ENCODE measurements at places on chromosomes 3 and 15.

DNA sequence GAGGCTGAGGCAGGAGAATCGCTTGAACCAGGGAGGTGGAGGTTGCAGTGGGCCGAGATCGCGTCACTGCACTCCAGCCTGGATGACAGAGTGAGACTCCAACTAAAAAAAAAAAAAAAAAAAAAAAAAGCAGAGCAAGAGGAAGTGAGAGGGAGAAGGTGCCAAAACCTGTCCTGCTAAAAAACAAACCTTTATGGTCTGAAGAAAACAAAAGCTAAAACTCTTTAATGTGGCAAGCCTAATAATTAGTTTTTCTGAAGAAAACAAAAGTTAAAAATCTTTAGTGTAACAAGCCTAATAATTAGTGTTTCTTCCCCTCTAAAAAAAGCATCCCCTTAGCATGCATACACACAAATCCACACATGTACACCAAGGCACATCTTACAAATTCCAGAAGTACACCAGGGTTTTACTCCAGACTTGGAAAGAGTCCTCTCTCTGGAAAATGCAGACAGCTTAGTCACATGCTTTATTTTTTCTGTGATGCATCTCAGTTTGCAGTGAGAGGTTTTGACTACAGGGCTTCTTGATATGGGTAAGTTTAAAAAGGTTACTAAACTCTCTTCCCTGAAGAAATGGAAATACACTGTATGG lies 65.9 kb downstream of the HACD2 start:
- DNase-seq = no peak

- DNase-seq = no peak
Observed at GRCh38 chr15:67396114-67396513, 124.8 kb upstream of the C15orf61 start.

GRCh38 chr3:101954936-101955335 lies 105.6 kb downstream of the NFKBIZ start:
- DNase-seq = no peak

DNA sequence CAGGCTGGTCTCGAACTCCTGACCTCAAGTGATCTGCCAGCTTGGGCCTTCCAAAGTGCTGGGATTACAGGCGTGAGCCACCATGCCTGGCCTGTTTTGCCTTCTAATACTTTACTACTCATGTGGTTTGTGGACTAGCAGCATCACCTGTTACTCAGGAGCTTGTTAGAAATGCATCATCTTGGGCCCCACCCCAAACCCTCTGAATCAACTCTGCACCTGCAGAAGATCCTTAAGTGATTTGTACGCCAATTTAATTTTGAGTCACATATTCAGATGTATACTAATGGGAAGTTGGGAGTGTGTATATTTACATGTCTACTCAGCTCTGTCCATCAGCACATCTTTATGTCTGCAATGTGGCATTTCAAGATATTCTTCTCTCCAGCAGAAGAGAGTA lies 6.1 kb downstream of the TBC1D21 start:
- DNase-seq = no peak

DNA sequence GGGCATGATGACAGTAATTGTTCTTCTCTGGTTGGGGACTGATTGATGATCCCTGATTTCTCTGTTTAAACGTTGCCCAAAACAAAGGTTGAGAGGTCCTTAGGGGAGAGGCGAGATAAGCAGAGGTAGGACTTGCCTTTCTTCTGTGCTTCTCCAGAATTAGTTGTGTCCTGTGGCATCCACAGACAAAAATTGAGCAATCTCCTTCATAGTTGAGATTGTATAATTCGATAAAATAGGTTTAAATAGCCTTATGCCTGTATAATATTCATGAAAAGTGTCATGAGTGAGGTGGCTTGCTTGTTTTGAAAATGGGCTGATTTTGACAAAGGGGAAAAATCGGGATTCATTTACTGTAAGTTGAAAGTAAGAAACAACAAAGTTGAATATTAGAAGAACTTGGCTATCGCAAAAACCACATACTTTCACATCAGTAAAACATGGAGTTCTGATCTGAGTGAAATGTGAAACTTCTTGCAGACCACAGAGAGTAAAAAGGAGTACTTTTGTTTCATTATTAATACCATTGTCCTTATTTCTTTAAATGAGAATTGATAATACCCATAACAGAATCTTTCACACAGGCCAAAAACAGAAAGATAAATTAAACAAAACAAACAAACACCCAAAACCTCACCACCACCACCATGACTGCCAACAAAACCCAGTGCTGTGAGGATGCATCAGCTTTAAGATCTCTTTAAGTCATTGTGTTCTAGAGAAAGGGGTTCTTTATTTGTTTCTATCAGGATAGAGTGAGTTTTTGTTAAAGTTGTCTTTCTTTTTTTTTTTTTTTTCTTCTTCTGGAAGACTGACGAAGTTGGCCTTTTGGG lies 155.7 kb downstream of the LPP start:
- DNase-seq = no peak

- no peak for DNase-seq
Observed at GRCh38 chr3:70990723-70991122, 592.8 kb downstream of the FOXP1 start.

DNA sequence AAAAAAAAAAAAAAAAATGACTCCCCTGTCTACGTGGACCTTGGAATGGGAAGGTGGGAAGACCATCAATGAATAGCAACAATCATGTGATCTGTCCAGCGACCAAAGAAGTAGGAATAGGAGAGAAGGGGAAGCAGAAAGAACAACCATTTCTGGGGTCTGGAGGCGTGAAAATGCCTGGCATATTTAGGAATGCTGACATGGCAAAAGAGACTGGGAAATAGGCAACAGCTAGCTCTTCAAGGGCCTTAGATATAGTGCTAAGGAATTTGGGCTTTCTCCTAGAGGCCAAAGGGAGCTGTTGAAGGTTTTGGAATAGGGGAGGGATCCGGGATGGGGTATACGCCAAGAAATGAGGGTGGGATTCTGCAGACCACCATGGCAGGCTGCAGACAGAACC lies 5.9 kb downstream of the SLC22A13 start:
- DNase-seq = no peak

GRCh38 chr3:29486096-29486495 lies 205.2 kb downstream of the RBMS3 start:
- no peak for DNase-seq

GRCh38 chr3:50238549-50239026 lies 2.6 kb downstream of the GNAI2 start:
- peak; percentile 92 for DNase-seq

DNA sequence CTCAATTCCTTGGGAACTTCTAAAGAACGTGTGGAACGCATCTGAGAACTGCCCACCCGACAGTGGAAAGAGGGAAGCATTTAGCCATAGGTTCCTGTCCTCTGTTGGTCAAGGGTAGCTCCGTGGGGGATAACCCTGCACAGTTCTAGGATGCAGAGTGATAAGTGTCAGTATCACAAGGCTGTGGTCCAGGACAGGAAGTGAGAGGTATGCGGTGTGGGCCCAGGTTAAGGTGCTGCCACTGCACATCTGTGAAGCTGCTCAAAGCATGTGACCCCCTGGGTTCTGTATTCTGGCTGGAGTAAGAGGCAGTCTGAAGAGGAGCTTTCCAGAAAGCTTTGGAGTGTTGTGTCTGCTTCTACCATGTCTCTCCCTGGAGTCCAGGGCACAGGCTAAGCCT lies 51.7 kb upstream of the HES1 start:
- DNase-seq = no peak

DNA sequence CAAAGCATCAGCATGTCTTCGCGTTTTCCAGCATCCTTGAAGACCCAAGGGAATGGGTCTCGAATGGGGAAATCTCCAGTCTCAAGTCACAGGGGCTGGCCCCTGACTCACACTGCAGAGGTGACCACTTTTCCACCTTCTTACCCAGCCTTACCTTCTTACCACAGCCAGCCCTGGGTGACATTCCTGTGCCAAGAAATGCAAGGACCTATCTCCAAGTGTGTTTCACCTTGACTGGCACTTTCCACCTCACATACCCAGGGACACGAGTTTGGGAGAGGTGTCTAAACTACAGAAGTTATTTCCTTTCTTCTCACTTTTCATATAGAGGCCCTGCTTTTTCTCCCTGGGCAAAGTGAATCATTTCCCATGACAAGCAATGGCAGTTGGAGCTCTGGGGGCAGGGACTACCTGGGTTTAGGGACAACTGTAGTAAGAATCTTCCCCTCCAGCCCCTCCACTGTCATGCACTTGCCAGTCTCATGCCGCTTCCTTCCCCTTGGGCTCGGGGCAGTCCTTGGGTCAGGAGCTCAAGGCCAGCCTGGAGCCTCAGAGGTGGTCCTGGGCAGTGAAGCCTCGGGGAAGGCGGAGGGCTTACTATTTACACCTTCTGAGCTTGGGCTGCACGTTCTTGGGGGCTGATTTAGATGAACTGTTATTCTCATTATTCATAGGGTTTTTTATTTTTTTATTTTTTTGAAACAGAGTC lies 16.8 kb downstream of the PAQR5 start:
- no peak for DNase-seq

GRCh38 chr3:65508750-65509422 lies 529.8 kb downstream of the MAGI1 start:
- DNase-seq = no peak

DNA sequence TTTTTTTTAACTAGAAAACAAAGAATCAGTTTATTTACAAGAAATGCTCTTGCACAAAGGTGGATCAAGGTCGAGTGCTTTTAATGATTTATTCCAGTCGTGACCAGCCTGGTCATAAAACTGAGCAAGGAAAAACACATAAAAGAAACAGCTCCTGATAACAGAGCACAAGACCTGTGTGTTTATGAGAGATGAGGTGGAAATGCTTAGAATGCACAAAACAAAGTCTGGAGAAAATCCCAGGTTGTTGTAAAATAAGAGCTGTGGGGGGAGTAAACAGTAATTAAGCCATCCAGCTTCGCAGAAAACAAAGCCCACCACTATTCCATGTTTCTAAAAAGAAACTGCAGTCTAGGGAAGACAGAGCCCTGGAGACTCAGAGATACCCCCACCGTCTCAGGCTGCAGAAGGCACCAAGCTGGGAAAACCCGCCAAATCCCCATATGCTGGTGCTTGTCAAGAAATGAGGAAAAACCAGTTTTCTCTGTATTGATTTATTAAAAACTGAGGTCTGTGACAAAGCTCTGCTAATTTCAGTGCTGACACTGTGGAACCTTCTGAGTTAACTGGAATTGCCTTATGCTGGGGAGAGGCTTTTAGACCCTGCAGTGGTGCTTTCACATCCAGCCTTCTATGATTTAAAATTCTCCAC lies 139.3 kb downstream of the ADAMTS17 start:
- no peak for DNase-seq

- no peak for DNase-seq
Observed at GRCh38 chr15:101058735-101059134, 139.6 kb downstream of the LRRK1 start.

- no peak for DNase-seq
Observed at GRCh38 chr3:61078048-61078752, 173.1 kb downstream of the FHIT start.

- DNase-seq = no peak
Observed at GRCh38 chr3:1616744-1617143, 481.9 kb upstream of the CNTN4 start.

DNA sequence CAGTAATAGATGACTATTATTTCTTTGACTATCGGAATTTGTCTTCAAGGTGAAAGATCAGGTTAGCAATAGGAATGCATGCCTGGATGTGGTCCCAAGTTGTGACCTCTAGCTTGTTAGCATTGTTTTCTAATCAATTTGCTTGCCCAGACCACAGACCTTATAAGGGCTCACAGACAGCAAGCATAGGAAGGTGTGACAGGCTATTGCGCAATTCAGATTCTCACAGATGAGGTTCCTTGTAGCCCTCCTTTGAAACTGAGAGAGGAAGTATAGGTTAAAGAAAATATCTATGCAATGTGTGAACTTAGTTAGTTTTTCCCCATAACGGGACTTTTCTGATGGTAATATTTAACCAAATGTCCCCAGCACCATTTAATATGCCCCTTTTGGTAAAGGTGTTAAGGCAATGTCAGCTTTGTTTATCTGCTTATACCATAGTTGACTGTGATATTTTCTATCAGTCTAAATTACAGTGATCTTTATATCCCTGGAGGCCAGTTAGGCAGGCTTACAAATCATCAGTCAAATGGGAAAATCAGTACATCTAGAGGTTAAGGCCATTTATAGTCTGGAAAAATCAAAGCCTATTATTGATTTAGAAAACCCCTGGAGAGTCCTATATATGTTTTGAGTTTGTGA lies 168.1 kb upstream of the MBNL1 start:
- DNase-seq = peak; percentile 56

DNA sequence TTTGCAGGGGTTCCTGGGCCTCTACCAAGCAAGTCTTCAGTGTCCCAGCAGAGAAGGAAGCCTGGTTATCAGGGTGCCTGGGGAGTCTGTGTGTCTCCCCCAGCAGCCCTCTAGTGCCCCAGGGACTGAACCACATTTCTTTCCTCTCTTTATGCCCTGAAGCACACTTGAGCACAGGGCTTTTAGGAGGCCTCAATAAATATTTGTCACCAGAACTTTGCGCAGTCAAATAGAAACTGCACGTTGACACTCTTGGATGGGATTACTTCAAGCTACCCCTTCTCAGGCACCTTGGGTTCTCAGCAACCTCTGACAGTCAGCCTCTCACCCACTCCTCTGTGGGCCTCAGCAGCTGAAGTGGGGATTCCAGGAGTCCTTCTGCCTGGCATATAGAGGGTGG lies 226.6 kb upstream of the HES1 start:
- no peak for DNase-seq

GRCh38 chr3:116285781-116286421 lies 159.4 kb downstream of the LSAMP start:
- DNase-seq = no peak

GRCh38 chr3:10447527-10448260 lies 57.7 kb downstream of the ATP2B2 start:
- no peak for DNase-seq

DNA sequence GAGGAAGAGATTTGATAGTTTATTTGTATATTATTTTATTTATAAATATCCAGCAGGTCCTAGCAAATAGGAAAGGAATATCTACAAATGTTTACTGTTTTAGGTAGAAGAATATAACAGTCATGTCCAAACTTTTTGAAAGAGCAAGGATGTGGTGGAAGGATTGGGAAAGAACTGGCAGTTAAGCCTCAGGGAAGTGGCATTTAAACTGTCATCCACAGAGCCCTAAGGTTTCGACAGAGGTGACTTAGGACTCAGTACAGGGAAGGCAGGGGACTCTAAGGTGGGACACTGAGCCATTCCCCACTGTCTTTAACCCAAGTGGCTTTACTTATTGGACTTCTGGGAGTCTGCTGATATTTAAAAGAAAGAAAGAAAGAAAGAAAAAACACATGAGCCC lies 11.8 kb upstream of the TMEM87A start:
- DNase-seq = no peak

GRCh38 chr3:182979674-182980191 lies 605 bp downstream of the DCUN1D1 start:
- DNase-seq = no peak

GRCh38 chr15:44719293-44719999 lies 8.1 kb downstream of the B2M start:
- DNase-seq = no peak

- peak; percentile 39 for DNase-seq
Observed at GRCh38 chr3:197298945-197299854, 788 bp upstream of the DLG1 start.

DNA sequence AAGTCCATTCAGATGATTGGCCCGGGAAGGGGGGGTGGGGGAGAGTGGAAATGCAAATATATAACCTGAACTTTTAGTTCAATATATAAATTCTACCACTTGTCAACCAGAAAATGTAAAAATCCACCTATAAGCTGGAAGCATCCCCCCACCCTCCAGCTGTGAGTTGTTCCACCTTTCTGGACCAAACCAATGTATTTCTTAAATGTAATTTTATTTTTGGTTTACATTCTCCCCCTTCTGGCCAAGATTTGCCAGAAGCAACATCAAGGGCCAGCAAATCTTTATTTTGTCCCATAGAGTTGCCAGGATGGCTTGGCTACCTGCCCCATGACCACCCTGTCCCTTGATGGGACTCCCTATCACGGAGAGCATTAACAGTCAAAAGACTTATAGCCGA lies 545.7 kb downstream of the TBL1XR1 start:
- no peak for DNase-seq

- no peak for DNase-seq
Observed at GRCh38 chr3:136050250-136050649, 84.7 kb downstream of the PPP2R3A start.
